ENCODE measurements at places on chromosomes 1 and 21.
A peak's percentile ranks its signal among the peaks of the same experiment; 100 is the strongest.

GRCh38 chr1:98975810-98976209, 28.9 kb downstream of the PLPPR5 start:
- no peak for DNase-seq

DNA sequence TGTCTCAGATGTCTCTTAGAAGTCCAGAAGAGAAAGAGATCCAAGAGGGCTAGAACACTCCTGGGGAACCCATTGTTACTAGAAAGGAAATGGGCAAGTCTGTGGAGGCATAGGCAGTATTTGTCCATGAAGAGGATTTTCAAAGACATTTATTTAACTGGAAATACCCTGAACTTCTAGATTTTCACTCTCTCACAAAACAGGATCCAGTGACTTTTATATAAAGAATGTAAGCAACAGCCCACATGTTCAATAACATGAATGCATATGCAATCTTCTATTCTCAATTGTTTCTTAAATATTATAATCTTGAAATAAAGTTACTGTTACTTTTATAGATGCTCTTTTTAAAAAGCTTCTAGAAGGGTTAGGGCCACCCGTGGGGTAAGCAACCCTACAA, 53.4 kb downstream of the TBX15 start:
- no peak for DNase-seq

DNA sequence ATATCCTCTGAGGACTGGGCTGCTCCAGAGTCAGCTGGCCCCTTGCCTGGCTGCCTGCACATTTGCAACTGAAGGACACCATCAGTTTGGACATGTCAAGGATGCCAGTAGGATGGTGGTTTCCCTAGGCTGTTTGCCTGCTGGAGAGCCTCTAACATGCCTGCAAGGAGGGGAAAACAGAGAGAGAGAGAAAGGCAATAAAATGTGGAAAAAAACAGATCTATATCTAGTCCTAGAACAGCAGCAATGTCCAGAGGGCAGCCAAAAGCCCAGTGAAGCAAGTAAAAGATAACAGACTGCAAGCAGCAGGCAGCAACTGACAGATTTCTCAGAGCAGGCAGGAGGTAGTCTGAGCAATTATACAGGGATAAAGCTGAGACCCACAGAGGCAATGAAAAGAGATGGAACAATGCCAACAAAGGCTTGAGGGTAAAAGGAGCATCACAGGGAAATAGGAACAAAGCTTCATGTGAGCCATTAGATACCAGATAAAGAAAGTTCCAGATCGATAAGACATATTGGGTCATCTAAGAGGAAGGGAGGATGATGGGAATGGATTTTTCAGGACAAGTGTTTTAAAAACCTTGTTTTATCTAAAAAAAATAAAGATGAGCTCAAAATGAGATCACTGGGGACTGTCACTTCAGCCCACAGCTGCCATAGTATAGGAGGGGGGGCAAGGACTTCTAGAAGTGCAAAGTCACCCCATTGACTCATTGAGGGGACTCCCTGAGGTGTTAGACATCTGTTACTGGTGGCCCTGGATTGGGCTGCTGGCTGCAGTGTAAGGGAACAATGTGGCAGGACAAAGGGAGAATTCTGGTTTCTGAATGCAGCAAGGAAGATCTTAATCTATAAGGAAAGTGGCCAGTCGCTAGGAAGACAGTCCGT, 38.6 kb upstream of the GADD45A start:
- DNase-seq: peak; percentile 56

DNA sequence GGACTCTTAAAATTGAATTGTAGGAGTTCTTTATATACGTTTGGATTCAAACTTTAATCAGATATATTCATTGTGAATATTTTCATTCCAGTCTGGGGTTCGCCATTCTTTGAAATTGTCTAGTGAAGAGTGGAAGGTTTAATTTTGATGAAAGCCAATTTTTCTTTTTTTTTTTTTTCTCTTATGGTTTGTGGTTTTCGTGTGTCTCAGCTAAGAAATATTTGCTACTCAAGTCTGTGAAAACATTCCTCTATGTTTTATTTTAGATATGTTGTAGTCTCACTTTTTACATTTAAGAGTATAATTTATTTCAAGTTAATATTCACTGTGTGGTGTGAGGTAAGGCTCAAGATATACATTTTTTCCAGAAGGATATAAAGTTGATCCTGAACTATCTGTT, 220.5 kb downstream of the KCNT2 start:
- no peak for DNase-seq

GRCh38 chr1:115829023-115829674, 11.8 kb downstream of the NHLH2 start:
- peak; percentile 52 for DNase-seq

DNA sequence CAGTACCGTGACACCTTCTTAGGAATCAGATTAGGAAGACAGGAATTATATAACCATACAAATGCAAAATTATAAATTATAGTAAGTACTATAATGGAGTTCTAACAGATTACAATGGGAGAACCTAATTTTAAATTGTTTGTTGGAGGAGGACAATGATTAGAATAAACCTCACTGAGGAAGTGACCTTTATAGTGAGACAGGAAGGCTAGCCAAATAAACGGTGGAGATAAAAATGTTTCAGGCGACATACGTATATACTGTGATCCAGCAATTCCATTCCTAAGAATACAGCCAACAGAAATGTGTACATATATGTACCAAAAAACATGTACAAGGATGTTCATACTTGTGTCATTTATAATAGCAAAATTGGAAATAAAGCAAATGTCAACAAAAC, 15.2 kb downstream of the SYNJ1 start:
- no peak for DNase-seq

DNA sequence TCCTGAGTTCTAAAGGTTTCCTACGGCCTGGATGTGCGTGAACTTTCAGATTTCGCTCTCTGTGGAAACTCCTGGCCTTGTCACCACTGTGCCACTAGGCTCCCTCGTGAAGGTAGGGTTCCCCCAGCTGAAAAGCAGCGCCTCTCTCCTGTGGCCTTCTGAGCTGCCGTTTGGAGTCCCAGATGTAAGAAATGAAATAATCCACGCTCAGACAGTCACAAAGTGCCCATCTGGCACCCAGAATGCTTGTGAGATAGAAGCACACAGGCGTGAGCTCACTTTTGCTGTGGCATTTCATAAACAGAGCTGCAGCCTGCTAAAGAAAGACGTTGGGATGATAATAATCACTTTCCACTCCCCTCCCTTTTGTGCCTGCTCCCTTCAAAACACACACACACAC, 65.8 kb downstream of the LMO4 start:
- DNase-seq: no peak

GRCh38 chr1:169595764-169596711, 9.8 kb upstream of the F5 start:
- no peak for DNase-seq
